ENCODE measurements at places on chromosomes 2 and 18. TPM values are rescaled to one million over a fixed set of nuclear protein-coding genes. Genes with fewer than 3 reads are reported as not detected.

Gene DAPL1
- 0.17 TPM for polyA plus RNA-seq

Gene ANO7
- polyA plus RNA-seq: 1.1 TPM

Gene TMEM169
- polyA plus RNA-seq: 0.14 TPM

Gene CGREF1
- polyA plus RNA-seq: 0.80 TPM

DNA sequence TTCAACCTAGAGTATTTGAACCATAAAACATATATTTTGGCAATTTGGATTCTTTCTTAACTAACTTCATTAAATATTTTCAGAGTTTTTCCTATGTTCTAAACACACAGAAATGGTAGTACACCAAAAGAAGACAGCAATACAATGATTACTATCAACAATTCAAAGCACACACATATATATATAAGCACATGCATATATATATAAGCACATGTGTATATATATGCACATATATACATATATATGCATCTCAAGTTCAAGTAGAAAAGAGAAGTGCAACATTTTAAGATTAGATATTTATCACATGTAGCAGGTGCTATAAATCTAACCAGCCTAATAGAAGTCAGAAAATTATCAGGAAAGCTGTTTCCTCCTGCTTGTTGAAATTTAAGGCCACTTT is 320.9 kb upstream of the FSIP2 start:
- no peak overlapping the region for H3K27ac ChIP-seq
- no peak overlapping the region for H3K4me3 ChIP-seq
- no peak for DNase-seq
- no peaks in the 10 kb centered on the region for H3K4me1 ChIP-seq

DNA sequence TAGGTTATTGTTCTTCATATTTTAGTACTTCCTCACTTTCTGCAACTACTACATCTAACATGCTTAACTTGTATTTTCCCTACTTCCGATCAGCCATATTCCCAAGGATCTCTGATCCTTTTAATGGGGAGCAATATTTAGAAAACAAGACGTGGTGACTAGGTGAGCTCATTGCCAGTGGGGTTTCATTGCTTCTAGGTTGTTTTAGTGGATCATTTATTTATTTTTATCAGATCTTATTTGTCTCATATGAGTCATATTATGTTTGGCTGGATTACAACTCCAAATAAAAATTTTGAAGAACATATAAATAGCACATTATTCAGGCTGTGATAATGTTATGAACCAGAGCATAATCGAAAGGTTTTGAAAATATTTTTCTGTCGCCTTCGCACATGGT is 480.9 kb upstream of the TMEFF2 start:
- no peak overlapping the region for H3K4me3 ChIP-seq
- no peaks in the 10 kb centered on the region for H3K4me1 ChIP-seq
- H3K27ac ChIP-seq: no peak overlapping the region
- no peaks in the 10 kb centered on the region for H3K27me3 ChIP-seq
- no peak for DNase-seq
- no peaks in the 10 kb centered on the region for H3K36me3 ChIP-seq

DNA sequence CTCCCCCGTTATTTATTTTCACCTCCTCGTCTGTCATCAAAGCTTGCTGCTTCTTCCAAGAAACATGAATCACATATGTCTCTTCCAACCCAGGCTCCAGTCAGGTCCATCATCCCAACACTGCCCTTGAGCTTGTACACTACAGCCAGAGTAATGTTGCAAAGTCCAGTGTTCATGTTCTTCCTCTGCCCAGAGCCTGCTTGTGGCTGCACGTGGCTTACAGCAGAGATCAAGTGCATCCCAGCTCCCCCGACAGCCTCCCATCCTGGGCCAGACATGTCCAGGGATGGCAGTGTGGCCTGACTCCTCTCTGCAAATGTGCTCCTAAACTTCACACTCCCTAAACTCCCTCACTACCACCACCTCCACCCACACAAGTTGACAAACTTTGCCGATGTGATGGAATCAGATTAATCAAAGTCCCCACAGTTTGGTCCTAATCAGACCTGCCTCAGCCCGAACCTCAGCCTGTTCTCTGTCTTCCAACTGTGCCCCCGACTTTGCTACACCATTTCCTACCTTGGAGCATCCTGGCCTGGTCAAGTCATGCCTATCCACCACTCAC is 54.2 kb upstream of the MAPRE3 start:
- DNase-seq: no peak
- no peak overlapping the region for H3K27ac ChIP-seq
- no peaks in the 10 kb centered on the region for H3K27me3 ChIP-seq
- H3K36me3 ChIP-seq: no peaks in the 10 kb centered on the region
- no peak overlapping the region for H3K4me3 ChIP-seq
